GM12892 (cell line): ENCODE measurements at places on chromosomes 1 and 21.

- no peak for DNase-seq
Observed at GRCh38 chr1:12402159-12402673, 172.4 kb downstream of the VPS13D start.

- DNase-seq, result no peak
Observed at GRCh38 chr21:36516281-36516680, 36.4 kb upstream of the CLDN14 start.

- DNase-seq, result no peak
Observed at GRCh38 chr1:55632058-55632457, 416.9 kb upstream of the USP24 start.

GRCh38 chr1:64453688-64454087 is 16.2 kb upstream of the CACHD1 start:
- no peak for DNase-seq

GRCh38 chr1:22133931-22134324 is 9.0 kb downstream of the WNT4 start:
- no peak for DNase-seq

DNA sequence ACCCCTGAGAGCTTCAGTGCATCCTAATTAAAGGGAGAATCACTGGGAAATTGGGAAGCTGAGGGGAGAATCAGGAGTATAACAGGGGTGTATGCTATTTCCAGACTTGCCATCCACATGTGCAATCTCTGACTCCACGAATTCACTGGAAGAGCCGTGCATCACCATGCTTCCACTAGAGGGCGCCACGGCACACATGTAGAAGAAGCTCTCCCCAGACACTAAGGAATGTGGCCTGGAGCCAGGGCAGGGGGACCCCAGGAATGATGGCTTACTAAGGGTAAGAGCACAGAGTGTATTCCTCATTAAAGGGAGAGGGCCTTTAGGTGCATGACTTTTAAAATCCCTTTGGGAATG is 81.5 kb downstream of the ABCA4 start:
- DNase-seq, result no peak

- DNase-seq, result no peak
Observed at GRCh38 chr1:232183266-232183800, 446.6 kb downstream of the SIPA1L2 start.
